ENCODE measurements at places on chromosomes 4 and X.

DNA sequence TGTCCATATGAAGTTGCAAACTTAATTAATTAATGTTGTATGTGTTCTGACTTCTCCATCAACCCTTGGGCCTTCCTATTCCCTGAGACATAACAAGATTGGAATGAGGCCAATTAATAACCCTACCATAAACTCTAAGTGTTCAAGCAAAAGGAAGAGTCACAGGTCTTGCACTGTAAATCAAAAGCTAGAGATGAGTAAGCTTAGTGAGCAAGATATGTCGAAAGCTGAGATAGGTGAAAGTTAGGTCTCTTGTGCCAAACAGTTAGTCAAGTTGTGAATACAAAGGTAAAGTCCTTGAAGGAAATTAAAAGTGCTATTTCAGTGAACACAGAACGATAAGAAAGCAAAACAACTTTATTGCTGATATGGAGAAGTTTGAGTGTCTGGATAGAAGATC is 58.2 kb upstream of the GPRIN3 start:
- DNase-seq, result no peak

DNA sequence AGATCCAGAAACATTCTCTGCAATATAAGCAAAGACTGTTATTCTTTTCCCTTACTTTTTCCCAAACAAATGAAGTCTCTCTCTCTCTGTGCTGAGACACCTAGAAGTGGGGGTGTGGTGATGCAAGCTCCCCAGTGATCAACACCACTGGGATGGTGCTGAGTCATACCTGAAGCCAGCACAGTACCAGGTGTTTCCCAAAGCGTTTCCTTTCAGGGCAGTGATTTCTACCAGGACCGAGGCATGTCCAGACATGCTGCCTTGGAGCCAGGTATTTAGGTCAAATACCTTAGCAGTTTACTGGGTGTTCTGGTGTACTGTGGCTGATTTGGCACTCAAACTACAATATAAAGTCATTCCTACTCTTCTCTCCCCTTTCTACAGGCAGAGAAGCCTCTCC is 726.5 kb downstream of the FAM133A start:
- no peak for DNase-seq

- no peak for DNase-seq
Observed at GRCh38 chr4:113945906-113946305, 33.5 kb downstream of the ARSJ start.

DNA sequence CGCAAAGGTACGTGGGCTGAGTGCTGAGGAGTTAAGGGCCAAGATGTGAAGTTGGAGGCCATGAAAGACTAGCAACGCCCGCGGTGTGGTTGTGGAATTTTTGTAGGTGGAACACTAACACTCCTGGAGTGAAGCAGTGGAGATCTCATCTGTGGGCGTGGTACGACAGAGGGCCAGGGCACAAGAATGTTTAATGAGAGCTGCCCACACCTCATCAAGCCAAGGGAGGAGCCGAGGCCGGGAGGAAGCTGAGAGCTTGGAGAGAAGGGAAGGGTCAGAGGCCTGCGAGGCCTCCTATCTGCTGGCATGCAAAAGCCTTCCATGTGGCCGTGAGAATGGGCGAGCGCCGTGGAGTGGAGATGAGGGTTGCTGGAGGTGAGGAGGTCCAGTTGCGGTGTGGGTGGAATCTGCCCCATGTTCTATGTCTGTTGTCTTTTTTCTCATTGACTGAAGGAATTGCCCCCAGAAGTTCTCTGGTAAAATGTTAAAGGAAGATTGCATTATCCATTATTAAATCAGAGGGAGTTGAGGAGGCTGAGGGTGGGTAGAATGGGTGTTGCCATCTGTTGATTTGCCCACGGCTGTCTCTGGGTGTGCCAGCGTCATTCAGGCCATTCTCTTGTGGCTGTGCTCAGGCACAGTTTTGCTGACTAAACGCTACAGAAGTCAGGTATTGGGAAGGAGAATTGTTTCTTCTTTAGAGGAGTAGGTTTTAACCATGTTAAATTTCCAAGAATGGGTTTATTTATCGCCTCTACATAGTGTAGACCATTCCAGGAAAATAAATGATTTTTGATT is 19.8 kb downstream of the SNX25 start:
- no peak for DNase-seq

DNA sequence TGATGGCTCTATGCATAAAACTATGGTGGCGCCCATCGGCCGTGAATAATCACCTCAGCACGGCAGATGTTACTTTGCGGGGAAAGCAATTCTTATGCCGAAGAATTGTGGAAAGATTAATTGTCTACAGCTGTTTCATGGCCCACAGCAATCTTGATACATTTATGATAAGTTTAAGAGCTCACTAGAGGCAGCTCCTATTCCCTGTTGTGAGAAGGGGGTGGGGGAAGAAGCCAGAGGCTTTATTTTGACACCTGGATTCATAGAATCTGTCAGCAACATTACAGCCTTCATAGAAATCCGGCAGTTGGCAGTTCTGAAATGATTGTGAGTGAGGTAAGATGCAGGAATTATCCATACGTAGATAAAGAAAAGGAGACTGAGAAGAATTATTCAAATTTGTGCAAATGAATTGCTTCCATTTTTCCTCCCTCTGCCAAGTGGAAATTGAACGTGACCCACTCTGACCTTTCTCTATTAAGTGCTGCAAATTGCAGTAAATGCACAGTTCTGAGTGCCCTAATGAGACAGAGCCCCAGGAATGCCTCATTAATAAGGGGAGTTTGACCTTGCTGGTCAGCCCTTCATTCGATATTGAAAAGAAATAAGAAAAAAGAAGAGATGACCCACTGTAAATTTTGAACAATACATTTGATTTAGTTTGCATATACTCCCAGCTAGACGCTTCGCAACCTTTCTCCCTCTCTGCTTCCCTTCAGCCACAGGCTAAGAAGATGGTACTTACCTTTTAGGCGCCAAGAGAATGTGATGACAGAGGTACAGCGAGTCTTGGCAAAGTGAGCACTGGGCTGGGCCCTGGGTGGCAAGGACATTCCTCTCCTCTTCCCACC is 188.8 kb downstream of the GPAT3 start:
- no peak for DNase-seq

Data from T follicular helper cell (primary cell).